Stomach (tissue), 19 donors: ENCODE measurements at places on chromosomes 13 and 19.

DNA sequence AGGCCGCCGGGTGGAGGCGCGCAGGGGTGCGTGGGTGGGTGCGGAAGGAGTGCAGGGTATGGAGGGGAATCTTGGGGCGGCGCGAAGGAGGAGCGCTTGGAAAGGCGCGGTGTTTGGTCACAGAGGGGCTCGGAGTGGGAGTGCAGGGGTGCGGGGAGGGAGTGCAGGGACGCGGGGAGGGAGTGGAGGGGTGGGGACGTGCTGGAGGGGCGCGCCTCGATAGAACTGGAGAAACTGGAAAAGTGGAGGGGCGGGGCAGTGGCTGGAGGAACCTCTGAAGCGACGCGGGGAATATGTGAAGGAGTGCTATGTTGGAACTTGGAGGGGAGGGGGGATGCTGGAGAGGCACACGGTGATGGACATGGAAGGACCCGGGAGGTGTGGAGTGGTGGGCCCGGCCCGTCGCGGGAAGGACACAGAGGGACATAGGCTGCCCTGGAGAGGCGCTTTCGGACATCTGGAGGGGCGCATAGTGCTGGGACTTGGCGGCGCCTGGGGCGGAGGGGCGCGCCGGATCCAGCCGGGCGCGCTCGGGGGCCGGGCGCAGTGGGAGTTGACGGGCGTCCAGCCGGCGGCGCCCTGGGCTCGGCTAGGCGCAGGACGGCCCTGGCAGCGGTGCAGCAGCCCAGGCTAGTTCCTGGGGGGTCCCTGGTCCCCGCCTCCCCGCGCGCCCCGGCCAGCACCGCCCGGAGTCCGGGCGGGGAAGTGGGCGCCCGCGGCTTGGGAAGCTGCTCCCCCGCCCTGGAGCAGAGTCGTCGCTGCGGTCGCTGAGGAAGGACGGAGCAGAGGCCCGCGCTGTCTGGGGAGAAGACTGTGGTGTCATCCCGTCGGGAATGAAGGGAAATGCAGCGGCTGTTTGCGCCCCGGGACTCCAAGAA, 20.8 kb upstream of the SGCG start:
- DNase-seq = peak; percentile 65

- peak; percentile 58 for DNase-seq
Measured at GRCh38 chr13:49561062-49561410, 24.3 kb downstream of the RCBTB1 start.

DNA sequence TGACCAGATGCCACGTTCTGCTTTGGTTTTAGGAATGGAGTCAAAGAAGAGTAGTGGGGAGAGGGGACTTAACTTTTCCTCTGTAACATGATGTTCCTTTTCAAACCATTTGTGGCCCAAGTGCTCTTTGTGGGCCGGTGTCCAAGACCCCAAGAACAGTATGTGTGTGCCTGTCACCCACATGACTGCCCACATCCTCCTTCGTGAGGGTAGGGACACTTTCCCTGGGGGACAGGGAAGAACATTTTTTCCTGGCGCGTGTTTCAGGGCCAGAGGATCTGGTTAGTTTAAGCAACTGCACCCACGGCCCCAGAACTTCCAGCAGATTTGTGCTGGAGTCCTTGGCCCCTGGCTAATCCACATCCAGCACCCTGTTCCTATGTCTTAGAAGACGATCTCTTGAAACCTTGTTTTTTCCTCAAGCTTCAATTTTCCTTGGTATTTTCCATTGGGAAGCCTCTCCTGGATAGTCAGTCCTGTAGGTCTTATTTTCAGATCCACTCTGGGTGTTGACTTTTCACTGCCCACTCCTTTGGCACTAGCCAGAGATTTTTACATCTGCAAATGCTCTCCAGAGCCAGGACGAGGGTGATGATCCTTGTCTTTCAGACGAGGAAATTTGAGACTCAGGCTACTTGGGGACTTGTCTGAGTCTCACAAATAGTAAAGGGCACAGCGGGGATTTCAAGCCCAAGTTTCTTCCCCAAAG, 10.8 kb upstream of the CCDC97 start:
- DNase-seq = no peak

DNA sequence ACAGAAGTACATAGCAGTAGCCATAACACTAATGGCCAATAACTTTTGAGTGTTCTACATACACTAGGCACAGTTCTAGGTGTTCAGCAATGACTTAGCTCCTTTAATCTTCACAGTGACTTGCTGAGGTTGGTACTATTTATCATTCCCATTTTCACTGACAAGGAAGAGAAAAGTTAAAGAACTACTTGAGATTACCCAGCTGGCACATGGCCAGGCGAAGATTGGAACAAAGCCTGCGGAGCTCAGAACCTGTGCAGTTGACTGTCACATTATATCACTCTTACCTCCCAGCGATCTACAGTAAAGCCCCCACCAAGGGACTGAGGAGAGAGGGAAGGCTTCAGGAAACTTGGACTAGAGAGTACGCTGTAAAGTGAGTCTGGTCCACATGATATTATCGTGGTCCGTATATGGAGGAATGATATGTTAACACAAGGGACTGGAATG, 42.4 kb upstream of the WDFY2 start:
- peak; percentile 52 for DNase-seq
